ENCODE measurements at places on chromosomes 6 and 20.

DNA sequence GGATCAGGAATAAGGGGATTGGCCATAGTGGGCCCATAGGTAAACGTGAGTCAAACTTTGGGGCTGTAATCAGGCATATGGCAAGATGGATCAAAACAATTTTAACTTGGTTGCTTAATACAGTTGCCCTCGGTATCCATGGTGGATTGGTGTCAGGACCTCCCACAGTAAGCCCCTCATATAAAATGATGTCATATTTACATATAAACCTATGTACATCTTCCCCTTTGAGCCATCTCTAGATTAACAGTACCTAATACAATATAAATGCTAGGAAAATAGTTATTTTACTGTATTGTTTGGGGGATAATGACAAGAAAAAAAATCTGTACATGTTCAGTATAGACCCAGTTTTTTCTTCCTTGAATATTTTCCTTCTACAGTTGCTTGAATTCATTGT lies 7.4 kb upstream of the ACAT2 start:
- H3K4me3 ChIP-seq, result no peak overlapping the region
- H3K27ac ChIP-seq, result no peak overlapping the region
- no peak for DNase-seq
- H3K36me3 ChIP-seq, result peaks cover 85% of the 10 kb centered on the region
- H3K27me3 ChIP-seq, result no peaks in the 10 kb centered on the region

DNA sequence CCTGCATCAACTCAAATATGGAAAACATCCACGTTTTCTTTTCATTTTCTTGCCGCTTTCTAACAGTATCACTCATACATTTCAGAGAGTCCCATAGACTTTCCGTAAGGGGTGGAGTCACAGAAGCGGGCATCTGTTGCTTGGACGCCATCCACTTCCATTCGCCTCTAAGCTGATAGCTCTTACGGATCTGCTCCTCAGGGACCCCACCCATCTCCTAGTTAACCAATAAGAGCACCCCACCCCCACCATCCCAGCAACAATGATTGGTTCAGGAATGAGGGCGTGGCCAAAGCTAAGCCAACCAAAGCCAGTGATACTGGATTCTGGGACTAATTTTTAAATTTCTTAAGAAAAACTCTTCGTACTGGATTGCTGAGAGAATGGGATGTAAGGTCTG lies 42.4 kb downstream of the SLC2A10 start:
- H3K4me3 ChIP-seq, result no peak overlapping the region
- no peak overlapping the region for H3K27ac ChIP-seq
- H3K36me3 ChIP-seq, result no peaks in the 10 kb centered on the region

DNA sequence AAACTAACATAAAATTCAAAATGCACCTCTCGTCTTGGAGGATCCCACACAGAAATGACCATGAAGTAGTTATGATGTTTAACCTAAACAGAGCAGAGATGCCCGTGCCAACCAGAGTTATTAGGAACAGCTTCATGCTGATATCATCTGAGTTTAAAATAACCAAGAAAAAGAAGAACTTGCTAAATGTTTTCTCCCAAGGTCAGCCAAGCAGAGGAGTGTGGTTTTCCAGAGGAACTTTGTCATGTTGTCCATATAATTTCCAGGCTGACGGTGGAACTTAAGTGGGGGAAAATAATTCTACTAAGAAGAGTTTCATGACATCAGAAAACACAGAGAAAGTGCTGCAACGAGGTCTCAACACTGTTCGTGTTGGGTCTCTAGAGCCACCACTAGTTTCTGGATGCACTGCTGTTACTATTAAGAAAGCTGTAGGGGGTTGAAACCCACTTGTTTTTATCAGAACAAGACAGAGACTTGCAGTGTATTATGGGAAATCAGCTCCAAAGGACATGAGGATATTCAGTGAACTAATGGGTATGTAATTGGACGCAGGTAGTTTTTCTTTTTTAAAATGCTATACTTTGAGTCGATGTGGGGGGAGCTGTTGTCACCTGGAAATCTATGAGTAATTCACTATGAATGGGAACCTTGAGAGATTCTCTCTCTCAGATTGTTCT lies 5.2 kb downstream of the AGPAT4 start:
- no peak overlapping the region for H3K4me3 ChIP-seq
- H3K36me3 ChIP-seq, result no peaks in the 10 kb centered on the region
- no peak overlapping the region for H3K27ac ChIP-seq
- H3K4me1 ChIP-seq, result peaks cover 3% of the 10 kb centered on the region
- DNase-seq, result no peak

DNA sequence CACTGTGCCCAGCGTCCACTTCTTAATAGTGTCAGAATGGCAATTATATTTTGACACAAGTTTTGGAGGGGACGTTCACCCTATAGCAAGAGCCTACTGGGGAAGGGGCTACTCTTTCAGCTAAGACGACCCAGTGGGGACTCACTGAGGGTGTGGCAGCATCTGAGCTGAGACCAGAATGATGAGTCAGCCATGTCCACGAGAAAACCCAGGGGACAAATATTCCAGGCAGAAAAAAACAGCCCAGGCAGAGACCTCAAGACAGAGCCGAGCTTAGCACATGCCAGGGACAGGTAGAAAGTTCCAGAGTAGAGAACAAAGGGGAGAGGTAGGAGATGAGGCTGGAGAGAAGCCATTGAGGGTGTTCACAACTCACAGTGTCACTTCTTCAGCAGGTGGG lies 11.2 kb downstream of the CNBD2 start:
- H3K27me3 ChIP-seq, result peaks cover 3% of the 10 kb centered on the region
- no peaks in the 10 kb centered on the region for H3K4me1 ChIP-seq
- DNase-seq, result no peak
- no peak overlapping the region for H3K27ac ChIP-seq
- H3K36me3 ChIP-seq, result no peaks in the 10 kb centered on the region

DNA sequence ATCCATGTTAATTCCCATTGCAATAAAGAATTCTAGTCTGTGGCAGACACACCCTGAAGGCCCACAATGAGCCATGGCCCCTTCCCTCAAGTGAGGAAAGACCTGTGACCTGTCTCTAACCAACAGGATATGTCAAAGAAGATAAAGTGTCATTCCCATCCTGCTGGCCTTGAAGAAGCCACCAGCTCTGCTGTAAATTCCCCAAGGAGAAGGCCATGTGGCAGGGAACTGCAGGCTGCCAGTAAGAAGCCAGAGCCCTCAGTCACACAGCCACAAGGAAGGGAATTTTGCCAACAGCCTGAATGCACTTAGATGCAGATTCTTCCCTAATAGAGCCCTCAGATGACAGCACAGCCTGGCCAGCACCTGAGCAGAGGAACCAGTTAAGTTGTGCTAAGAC lies 24.8 kb downstream of the VIP start:
- DNase-seq, result no peak
- no peaks in the 10 kb centered on the region for H3K4me1 ChIP-seq
- H3K27me3 ChIP-seq, result no peaks in the 10 kb centered on the region
- no peak overlapping the region for H3K4me3 ChIP-seq
- no peak overlapping the region for H3K27ac ChIP-seq
- H3K36me3 ChIP-seq, result no peaks in the 10 kb centered on the region

- H3K4me3 ChIP-seq, result no peak overlapping the region
- H3K36me3 ChIP-seq, result no peaks in the 10 kb centered on the region
- H3K27me3 ChIP-seq, result no peaks in the 10 kb centered on the region
- no peak for DNase-seq
- H3K4me1 ChIP-seq, result peaks cover 30% of the 10 kb centered on the region
- no peak overlapping the region for H3K27ac ChIP-seq
Measured at GRCh38 chr6:4929097-4929718, 74.6 kb downstream of the RPP40 start.

GRCh38 chr20:23061734-23062561 lies 12.5 kb upstream of the THBD start:
- no peaks in the 10 kb centered on the region for H3K4me1 ChIP-seq
- no peak overlapping the region for H3K27ac ChIP-seq
- H3K27me3 ChIP-seq, result no peaks in the 10 kb centered on the region
- no peaks in the 10 kb centered on the region for H3K36me3 ChIP-seq
- H3K4me3 ChIP-seq, result no peak overlapping the region
- no peak for DNase-seq

DNA sequence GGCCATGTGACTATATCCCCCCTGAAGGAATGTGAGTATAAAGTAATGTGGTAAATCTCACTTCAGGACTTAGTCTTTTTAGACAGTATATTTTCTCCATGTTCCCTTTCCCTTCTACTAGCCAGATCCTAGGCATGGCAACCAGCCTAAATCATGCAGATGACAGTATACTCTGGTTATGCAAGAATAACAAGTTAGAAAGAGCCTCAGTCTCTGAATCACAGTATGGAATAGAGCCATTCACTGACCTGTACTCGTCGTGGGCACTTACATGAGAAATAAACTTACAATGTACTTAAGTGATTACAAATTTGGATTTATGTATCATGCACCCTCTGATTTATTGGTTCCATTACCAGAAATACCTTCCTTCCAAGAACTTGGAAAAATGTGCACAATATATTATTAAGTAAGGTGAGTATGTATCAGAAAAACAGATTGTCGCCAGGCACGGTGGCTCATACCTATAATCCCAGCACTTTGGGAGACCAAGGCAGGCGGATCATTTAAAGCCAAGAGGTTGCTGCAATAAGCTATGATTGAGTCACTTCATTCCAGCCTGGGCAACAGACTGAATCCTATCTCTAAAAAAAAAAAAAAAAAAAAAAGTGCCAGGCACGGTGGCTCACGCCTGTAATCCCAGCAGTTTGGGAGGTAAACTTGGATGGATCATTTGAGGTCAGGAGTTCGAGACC lies 25.1 kb upstream of the FAM8A1 start:
- no peaks in the 10 kb centered on the region for H3K27me3 ChIP-seq
- H3K4me1 ChIP-seq, result no peaks in the 10 kb centered on the region
- no peaks in the 10 kb centered on the region for H3K36me3 ChIP-seq

DNA sequence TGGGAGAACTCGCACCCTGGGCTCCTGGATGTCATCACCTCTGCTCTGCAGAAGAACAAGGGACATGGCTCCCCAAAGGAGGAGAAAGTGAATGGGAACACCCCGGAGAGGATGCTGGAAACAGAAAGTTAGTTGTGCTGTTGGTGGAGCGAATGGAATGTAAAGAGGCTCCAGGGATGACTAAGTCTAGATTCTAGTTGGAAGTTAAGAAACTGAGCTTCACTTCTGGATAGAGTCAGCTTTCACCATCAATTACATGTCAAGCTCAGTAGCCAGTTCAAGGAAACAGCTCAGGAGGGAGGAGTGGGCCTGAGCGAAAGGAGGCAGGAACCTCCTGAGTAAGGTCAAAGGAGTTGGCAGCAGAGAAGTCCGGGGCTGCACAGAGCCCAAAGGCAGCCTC lies 132.1 kb upstream of the ARID1B start:
- H3K27me3 ChIP-seq, result no peaks in the 10 kb centered on the region
- no peaks in the 10 kb centered on the region for H3K36me3 ChIP-seq
- H3K27ac ChIP-seq, result no peak overlapping the region
- H3K4me1 ChIP-seq, result no peaks in the 10 kb centered on the region
- H3K4me3 ChIP-seq, result no peak overlapping the region

GRCh38 chr6:161439093-161439492 lies 165.2 kb upstream of the AGPAT4 start:
- no peaks in the 10 kb centered on the region for H3K36me3 ChIP-seq
- DNase-seq, result no peak
- H3K4me3 ChIP-seq, result no peak overlapping the region
- no peaks in the 10 kb centered on the region for H3K4me1 ChIP-seq

DNA sequence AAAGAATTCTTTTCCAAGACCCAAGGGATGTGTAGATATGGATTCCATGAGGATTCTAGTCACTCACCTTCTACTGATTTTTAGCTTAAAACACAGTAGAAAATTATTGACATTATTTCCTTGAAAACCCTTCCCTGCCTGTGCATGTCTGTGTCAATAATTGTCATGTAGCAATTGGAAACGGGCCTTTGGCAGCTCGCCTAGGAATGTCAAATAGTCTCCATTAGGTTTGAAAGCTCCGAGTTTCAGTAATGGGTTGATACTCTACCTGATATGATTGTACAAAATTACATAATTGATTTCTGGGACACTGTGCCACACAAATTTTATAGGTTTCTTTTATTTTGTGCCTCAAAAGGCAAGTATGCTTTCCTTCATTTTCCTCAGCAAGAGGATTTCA lies 515.2 kb upstream of the ARID1B start:
- no peak for DNase-seq
- H3K27me3 ChIP-seq, result no peaks in the 10 kb centered on the region
- H3K4me1 ChIP-seq, result no peaks in the 10 kb centered on the region
- no peak overlapping the region for H3K27ac ChIP-seq
- H3K4me3 ChIP-seq, result no peak overlapping the region
- H3K36me3 ChIP-seq, result no peaks in the 10 kb centered on the region

DNA sequence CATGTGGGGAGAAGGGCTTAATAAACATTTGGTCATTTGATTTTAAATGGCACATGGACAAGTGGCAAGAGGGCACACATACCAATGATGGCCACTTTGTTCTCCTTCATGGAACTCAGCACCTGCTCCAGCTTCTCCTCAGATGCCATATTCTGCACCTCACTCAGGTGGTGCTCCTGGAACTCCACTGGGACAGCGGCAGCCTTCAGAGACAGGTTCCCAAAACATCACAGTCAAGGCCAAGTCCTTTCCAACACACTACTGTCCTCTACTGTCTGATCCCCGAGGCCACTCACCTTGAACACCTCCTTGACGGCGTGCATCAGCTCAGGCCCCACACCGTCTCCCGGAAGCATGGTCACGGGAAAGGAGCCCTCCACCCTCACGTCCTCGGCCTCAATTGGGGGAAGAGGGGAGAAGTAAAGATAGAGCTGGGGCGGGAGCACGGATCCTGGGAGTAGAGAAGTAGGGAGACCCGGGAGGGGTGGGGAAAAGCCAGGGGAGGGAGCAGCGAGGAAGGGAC lies 591 bp downstream of the IDH3B start:
- peaks cover 5% of the 10 kb centered on the region for H3K27me3 ChIP-seq
- no peak for DNase-seq
- peaks cover 28% of the 10 kb centered on the region for H3K36me3 ChIP-seq
- H3K4me1 ChIP-seq, result peaks cover 12% of the 10 kb centered on the region

DNA sequence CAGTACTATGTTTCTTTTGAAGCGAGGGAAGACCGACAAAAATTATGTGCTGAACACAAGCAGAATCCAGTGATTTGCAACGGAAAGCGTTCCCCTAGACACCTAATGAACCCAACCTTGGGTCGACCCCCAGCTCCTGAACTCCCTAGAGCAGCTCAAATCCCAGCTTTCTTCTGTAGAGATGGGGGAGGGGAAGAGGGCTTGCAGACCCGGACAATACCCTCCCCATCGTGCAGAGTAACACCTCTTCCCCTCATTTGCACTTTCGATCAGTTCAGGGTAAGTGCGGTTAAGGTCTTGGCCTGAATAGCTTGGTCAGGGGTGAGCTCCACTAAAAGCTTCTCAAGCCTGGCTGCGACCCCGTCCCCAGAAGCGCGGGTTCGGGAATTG lies 404 bp downstream of the CEP162 start:
- peak overlapping the region; percentile 70 for H3K27ac ChIP-seq
- H3K27me3 ChIP-seq, result peaks cover 3% of the 10 kb centered on the region
- DNase-seq, result no peak
- H3K4me1 ChIP-seq, result peaks cover 5% of the 10 kb centered on the region
- peak overlapping the region; percentile 90 for H3K4me3 ChIP-seq

Measured in thymus (tissue), 14 donors.